Psoas muscle (tissue), 8 donors: ENCODE measurements at places on chromosomes 1 and 21. TPM values are rescaled to one million over a fixed set of nuclear protein-coding genes. Genes with fewer than 3 reads are reported as not detected.
A peak's percentile ranks its signal among the peaks of the same experiment; 100 is the strongest.

DNA sequence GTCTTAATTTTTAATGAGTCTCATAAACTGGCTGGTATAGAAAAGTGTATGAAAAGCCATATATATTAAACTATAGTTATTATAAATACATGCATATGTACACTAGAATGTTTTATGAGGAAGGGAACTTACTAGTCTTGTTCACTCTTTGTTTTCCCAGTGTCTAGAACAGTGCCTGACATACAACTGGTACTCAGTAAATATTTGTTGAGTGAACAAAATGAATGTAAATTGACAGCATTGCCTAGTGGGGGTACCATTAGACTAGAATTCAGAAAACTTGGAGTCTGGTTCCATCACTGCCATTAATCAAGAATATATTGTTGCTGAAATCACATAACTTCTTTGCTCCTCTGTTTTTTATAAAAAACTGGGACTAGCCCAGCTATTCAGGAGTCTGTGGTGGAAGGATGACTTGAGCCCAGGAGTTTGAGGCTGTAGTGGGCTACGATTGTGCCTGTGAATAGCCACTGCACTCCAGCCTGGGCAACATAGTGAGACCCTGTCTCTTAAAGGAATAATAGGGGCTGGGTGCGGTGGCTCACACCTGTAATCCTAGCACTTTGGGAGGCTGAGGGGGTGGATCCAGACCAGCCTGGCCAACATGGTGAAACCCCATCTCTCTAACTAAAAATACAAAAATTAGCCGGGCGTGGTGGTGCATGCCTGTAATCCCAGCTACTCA, 51.1 kb downstream of the NFIA start:
- no peaks in the 10 kb centered on the region for H3K36me3 ChIP-seq
- H3K4me1 ChIP-seq = peaks cover 27% of the 10 kb centered on the region
- H3K4me3 ChIP-seq = no peak overlapping the region
- H3K27me3 ChIP-seq = no peaks in the 10 kb centered on the region

Gene PGLYRP3
- total RNA-seq = not detected

- peak overlapping the region; percentile 95 for H3K27ac ChIP-seq
- DNase-seq = no peak
- no peaks in the 10 kb centered on the region for H3K27me3 ChIP-seq
- peak overlapping the region; percentile 70 for H3K4me3 ChIP-seq
- peaks cover 23% of the 10 kb centered on the region for H3K4me1 ChIP-seq
- H3K36me3 ChIP-seq = no peaks in the 10 kb centered on the region
Observed at GRCh38 chr1:15737324-15738319, 1.6 kb downstream of the SLC25A34 start.

Gene PRMT2
- 21.4 TPM for total RNA-seq

Gene GPR137B
- 1.5 TPM for total RNA-seq
